ENCODE measurements at places on chromosomes 7 and 10.

DNA sequence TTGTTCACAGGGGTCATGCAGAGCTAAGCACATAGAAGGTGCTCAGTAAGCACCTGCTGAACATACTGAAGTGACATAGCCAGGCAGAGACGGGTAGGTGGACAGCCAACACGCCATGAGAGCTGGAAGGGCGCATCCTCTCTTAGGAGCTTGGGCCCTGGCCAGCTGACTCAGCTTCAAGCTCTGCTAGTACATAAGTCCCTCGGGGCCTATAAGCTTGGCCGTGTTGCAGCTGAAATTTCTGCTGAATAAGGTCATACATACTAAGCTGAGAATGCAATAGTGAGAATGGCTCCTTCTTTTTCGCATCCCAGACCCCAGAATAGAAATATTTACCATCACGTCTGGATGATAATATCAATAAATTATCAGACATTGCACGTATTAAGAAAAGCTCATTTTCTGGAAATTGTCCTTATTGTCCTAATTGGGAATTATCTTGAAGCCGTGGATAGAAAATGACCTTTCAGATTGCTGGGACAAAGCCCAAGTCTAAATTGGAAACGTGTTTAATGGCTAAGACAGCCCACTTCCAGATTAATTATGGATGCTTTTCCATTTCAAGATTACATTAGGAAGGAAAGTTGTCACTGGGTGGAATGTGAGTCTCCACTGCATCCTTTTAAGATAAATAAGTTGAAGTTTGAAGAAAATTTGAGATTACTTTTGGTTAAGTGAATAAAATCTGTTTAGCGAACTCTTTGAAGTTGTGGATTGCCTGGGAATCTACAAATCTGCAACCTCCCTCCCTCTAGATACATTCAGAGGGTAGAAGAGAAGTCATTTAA lies 287.1 kb upstream of the C7orf33 start:
- DNase-seq = peak; percentile 78

- no peak for DNase-seq
Observed at GRCh38 chr10:75743291-75743778, 311.9 kb downstream of the LRMDA start.

DNA sequence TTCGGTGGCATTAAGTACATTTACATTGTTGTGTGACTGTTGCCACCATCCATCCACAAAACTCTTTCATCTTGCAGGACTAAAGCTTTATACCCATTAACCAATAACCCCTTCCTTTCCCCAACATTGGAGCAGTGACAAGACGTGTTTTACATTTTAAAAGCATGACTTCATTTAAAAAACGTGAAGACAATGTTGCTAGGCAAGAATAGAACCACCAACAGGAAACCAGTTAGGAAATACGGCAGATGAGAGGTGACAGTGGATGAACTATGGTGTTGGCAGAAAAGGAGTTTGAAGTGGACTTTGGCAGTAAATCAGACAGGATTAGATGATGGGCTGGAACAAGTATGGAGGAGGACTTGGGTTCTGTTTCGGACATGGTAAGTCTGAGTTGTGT lies 17.0 kb downstream of the TMEM236 start:
- DNase-seq = peak; percentile 14

DNA sequence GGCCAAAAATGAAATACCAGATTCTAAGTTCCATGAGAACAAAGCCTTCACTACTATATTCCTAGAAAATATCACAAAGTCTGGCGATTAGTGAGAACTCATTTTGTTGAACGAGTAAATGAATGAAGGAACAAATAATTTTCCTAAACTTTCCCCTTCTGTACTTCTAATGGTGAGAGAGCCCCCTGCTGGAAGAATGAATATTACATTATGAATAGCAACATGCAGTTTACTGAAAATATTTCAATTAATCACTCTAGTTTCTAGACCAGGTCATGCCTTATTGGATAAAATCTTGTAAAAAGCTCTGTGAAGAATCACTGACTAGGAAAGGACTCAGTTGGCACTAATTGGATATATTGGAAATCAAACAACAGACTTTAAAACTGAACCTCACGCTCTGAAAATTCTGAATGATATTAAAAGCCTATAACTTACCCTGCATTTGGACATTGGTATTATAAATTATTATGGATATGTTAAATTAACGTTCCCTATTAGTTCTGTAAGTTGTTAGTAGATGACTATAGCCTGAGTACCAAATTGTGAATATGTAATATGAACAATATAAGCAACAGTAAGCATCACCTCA lies 32.4 kb upstream of the MTPN start:
- DNase-seq = peak; percentile 60

DNA sequence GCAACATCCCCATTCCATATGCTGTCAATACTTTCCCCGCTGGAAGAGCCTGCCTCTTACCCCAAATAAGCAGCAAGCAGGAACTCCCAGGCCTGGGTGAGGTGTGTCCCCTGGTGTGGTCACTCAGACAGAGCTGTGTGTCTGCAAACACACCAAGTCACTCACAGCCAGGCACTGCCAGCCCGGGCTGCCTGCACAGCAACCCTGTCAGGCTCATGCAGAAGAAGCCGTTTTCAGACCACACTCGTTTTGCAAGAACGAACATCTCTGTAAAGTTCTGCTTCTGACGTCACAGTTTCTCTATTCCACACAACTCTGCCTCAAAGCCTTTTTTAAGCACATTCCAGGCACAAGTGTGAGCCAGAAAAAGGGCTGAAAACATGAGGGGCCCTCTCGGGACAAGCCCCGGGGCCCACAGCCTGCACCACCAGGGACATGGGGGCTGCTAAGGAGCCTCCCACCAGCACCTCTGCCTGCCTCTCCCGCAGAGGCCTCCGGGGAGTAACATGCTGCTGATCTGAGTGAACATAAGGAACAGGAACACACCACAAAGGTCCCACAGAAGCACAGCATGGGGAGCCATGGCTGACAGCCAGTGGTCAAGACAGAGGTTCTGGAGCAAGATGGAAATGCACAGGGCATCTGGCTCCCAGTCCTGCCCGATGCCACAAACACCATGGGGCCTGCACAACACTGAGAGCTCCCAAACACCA lies 11.4 kb downstream of the PTPRN2 start:
- no peak for DNase-seq

DNA sequence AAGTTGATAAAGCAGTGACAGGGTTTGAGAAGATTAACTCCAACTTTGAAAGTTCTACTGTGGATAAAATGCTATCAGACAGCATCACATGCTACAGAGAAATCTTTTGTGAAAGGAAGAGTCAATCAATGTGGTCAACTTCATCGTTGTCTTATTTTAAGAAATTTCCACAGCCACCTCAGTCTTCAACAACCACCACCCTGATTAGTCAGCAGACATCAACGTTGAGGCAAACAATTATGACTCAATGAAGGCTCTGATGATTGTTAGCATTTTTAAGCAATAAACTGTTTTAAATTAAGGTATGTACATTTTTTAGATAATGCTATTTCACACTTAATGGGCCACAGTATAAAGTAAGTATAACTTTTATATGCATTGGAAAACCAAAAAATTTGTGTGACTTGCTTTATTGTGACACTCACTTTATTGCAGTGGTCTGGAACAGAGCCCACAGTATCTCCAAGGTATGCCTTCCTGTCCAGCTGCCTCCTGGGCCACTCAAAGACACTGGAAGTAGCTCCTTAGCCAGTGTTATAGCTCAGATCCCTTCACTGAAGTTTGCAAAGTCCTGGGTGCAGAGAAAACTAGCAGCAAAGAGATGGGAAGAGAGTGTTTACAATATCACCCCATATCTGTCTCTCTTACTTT lies 293.1 kb downstream of the ARHGAP12 start:
- no peak for DNase-seq

DNA sequence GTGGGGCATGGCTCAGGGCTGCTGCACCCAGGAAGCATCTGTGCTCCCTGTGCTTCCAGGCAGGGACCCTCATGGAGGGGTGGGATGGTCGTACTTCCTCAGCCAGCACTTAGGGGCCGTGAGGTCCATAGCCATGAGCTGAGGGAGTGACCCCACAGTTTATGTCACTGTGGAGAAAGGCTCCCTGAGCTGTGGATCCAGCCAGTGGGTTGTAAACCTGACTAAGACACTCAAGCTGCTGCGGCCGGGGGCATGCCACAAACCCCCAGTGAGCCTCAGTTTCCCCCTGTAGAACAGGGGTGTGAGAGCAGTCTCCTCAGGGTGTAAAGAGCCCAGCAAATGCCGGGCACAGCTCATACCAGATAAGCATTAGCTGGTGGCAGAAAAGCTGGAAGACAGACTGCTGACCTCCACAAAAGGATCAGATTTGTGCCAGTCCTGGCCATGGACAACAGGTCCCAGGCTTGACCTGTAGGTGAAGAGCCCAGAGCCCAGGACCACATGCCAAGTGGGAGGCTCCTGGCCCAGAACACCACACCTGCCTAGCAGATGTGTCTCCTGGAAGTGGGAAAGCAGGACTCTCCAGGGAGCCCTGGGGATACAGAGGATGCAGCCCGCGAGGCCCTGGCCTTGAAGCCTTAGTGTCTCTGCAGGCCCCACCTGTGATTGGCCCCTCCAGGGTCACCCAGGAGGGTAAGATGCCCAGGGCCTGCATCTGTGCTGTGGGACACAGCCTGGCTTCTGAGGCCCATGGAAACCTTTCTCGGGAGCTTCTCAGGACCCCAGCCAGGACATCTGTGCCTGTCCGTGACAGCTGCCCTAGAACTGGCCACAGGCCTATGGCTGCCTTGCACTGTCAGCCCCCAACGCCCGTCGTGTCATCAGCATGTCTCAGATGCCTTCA lies 78.1 kb upstream of the RET start:
- DNase-seq = no peak

DNA sequence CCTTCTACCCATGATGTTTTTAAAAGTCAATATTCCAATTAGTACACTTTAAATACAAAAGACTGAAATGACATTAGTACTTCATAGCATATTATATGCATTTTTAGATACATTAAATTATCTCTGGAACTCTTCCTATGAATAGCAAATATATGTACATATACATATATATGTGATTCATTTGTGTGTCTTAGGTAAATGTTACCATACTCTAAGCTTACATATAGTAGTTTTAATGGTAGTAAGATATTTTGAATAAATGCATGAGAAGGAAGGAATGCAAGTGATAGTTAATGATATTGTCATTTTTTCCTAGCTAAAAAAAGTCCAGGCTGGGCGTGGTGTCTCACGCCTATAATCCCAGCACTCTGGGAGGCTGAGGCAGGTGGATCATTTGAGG lies 46.0 kb upstream of the CSTF2T start:
- no peak for DNase-seq

- DNase-seq = no peak
Observed at GRCh38 chr7:101165958-101166647, 734 bp upstream of the VGF start.

- no peak for DNase-seq
Observed at GRCh38 chr7:17710312-17710711, 230.0 kb downstream of the SNX13 start.

DNA sequence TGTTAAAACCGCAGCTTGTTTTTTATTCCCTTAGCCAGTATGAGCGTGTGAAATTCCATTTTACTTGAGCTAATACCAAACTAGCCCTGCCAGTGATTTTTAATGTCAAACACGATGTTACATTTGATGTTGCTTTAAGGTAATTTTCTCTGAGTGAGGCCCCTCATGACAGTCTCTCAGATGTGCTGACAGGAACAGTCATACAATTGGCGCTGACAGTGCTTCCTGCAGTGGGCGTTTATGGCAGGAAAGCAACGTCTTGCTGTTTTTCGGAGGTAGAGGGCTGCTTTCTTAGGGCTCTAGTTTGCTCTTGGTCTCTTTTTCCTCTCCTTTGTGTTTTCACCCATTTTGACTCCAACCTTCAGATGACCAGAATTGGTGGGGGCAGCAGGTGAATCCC lies 19.3 kb downstream of the PON1 start:
- DNase-seq = no peak

- peak; percentile 10 for DNase-seq
Observed at GRCh38 chr10:101489355-101489754, 98.7 kb downstream of the POLL start.

Data from astrocyte of the spinal cord (primary cell).